ENCODE measurements at places on chromosomes 13 and 19. TPM values are rescaled to one million over a fixed set of nuclear protein-coding genes. Genes with fewer than 3 reads are reported as not detected.

Gene PSG6
- 1.1 TPM for total RNA-seq

Gene CGB1
- total RNA-seq: not detected

Gene KRTDAP
- total RNA-seq: not detected

Gene YJEFN3
- 1.4 TPM for total RNA-seq

Gene PSG7
- total RNA-seq: 0.10 TPM

Gene ARGLU1
- 30.0 TPM for total RNA-seq

Gene DCT
- not detected for total RNA-seq

Gene SOX21
- total RNA-seq: not detected

Gene PSG11
- total RNA-seq: 0.17 TPM

GRCh38 chr13:103287659-103288058 is 221.4 kb upstream of the SLC10A2 start:
- no peak for DNase-seq

GRCh38 chr19:10364644-10365043 is 15.7 kb downstream of the TYK2 start:
- no peak for DNase-seq

DNA sequence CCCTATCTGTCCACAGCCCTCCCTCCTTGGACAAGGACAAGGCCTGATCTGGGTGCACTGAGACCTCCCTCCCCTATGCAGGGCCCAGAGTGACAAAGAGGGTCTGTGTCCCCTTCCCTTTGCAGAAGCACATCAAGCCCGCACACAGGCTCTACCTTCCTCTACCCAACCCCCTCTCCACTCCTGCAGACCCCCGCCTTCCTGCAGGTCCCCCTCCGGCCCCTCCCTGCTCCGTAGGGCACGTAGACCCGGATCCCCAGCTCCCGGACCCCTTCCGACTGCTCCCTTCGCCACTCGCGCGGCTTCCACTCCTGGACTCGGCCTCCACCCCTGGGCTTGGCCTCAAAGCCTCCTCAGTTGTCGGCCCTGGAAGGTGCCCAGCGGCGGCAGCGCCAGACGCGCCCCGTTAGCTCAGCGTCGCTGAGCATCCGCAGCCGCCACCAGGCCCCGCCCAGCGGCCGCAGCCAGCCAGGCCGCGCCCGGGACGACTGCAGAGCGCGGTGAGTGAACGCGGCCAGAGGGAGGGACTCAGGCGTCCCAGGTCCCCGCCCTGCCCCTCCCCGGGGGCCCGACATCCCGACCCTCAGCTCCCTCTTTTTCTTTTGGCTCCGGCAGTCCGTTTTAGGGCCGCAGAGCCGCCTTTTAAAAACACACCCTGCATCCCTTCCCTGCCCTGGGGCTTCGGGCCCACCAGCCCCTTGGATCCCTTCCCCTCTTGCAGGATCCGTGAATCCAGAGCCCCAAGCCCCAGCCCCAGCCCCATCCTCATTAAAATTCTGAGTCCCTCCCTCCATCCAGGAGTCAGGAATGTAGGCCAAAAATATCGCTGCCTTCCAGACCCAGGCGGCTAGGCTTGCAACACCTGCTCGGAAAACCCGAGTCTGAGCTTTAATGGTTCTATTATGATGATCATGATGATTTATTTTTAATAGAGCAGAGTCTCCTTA is 1.5 kb upstream of the MYADM start:
- DNase-seq: peak; percentile 64

GRCh38 chr19:35843676-35844481 is 8.4 kb downstream of the NPHS1 start:
- DNase-seq: no peak

DNA sequence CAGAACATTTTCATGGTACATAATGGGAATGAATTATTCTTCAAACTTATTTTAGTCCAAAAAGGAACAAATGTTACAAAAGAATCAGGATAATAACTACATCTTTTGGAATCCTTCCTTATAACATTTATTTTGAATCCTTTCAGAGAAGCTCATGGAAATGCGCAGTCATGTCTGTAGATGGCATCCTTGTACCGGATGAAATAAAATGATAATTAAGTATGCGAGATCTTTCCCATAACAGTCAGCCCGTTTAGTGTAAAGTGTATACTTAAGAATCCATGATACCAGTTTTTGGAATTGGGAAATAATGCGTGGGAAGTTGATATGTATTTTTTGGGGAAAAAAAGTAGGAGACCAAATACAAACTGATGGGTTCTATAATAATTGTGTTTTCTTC is 418.8 kb downstream of the GPC5 start:
- no peak for DNase-seq

GRCh38 chr13:82467626-82468025 is 1414.6 kb downstream of the SLITRK1 start:
- DNase-seq: no peak

GRCh38 chr19:39843919-39844793 is 2.0 kb downstream of the FBL start:
- DNase-seq: peak; percentile 53

DNA sequence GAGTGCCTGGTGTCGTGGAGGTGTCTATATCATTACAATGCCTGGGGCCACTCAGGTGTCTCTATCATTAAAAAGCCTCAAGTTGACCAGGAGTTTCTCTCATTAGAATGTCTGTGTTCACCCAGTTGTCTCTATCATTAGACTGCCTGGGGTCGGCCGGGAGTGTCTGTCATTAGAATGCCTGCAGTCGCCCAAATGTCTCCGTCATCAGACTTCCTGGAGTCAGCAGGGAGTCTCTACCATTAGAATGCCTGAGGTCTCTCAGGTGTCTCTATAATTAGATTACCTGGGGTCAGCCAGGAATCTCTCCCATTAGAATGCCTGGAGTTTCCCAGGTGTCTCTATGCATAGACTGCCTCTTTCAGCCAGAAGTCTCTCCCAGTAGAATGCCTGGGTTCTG is 1477.6 kb downstream of the UQCRFS1 start:
- no peak for DNase-seq

DNA sequence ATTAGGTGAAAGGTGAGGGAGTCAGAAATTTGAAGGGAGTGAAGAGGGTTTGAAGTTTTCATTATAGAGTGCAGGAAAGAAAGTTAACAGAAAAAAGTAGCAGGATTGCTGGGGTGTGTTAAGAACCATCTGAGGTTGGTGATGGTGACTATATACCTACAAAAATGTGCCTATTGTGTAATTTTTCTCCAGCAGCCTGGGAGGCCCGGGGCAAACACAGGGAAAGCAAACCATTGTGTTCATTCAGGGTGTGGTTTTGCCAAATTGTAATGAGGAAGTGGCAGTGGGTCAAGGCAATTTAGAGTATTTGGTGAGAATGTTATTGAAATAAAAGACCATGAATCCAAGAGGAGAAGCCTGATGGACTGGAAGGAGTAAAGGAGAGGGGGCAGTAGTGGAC is 8.2 kb upstream of the SUCLA2 start:
- DNase-seq: peak; percentile 59

GRCh38 chr13:51063909-51064308 is 47.2 kb downstream of the C13orf42 start:
- no peak for DNase-seq

- no peak for DNase-seq
Observed at GRCh38 chr19:31664096-31664495, 314.9 kb upstream of the TSHZ3 start.

- no peak for DNase-seq
Observed at GRCh38 chr19:55376241-55376933, at the start of gene TMEM190. Gene TMEM190 (plus strand): TSS chr19:55376826. CDS start chr19:55376854, 28 bp downstream.

DNA sequence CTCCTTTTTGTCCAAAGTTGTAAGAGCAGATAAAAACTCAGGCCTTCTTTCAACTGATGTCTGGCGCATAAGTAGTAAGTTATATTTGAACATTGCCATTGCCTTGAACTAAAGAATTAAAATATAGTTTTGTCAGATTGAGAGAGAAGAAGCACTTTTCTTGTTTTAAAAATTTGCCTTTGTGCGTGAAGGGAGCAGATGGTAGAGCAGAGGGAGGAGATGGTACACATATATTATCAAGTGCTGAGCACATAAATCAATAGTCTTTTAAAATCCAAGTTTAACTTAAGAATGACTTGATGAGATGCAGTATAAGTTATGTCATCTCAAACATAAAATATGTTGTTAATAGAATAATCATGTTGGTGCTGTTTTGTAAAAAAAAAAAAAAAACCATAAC is 504.6 kb upstream of the KLHL1 start:
- DNase-seq: no peak

- no peak for DNase-seq
Observed at GRCh38 chr13:28320209-28320608, 174.7 kb downstream of the FLT1 start.

DNA sequence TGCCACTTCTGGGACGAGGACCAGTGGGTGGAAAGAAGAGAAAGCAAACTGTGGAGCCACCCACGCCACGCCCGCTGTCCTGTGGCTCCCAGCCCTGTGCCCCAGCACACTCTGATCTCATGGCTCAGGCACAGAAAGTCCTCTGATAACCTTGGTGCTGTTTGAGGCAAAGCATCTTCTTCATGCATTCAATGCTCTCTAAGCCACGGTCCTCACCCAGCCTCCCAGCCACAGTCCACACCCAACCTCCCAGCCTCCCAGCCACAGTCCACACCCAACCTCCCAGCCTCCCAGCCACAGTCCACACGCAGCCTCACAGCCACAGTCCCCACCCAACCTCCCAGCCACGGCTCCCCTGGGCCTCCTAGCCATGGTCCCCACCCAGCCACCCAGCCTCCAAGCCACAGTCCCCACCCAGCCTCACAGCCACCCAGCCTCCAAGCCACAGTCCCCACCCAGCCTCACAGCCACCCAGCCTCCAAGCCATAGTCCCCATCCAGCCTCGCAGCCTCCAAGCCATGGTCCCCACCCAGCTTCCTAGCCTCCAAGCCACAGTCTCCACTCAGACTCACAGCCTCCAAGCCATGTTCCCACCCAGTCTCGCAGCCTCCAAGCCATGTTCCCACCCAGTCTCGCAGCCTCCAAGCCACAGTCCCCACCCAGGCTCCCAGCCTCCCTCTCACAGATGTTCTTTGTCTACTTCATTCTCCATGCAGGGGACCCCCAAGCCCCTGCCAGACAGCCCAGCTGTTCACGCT is 74.9 kb downstream of the SOX1 start:
- DNase-seq: no peak

DNA sequence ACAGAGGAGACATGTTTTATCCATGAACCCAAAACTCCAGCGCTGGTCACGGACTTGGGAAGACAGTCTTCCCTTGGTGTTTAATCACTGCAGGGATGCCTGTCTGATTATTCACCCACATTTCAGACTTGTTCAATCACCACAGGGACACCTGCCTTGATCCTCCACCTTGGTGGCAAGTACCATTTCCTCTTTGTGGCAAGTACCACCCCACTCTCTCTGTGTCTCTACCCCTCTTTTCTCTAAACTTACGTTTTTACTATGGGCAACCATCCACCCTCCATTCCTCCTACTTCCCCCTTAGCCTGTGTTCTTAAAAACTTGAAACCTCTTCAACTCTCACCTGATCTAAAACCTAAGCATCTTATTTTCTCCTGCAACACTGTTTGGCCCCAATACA is 16.8 kb downstream of the ZNF83 start:
- no peak for DNase-seq

- DNase-seq: peak; percentile 88
Observed at GRCh38 chr19:38683393-38684077, 36.1 kb downstream of the ACTN4 start.

DNA sequence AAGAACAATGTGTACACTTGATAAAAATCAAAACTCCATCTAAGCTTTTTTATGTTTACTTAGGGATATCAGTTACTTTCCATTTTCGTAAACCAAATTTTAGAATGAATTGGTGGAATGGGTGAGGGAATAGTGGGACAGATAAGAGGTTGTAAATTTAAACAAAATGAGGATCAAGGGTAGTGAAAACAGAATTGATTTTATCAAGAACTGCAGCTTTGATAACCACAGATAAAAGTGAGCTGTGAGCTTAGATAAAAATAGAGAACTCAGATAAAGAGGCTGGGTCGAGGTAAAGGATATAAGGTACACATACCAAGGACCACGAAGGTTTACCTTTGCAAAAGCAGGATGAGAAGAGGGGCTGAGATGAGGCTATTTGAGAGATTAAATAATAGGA is 813.2 kb upstream of the GPC6 start:
- DNase-seq: no peak

DNA sequence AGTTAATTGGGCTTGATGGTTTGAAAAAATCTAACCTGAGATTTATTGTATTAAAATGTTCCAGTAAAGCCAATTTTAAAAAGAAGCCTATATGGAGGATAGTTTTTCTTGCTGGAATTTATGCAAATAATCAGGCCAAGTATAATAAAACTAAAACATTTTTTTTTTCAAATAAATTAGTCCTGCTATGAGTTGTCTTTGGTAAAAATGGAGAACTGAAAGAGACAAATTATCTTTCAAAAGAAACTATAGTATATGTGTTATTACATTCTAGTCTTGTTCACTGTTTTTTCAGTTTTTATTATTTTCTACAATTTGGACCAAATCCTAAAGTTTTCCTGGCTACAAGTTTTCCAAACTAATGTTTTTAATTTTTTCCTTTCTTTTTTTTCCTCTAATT is 468.9 kb downstream of the UQCRFS1 start:
- no peak for DNase-seq

GRCh38 chr19:42468273-42468796 is 25.6 kb upstream of the CXCL17 start:
- peak; percentile 80 for DNase-seq

- no peak for DNase-seq
Observed at GRCh38 chr19:23507446-23507845, 112.2 kb upstream of the ZNF91 start.
